HL-60 (cell line): ENCODE measurements at places on chromosomes 4 and X.

DNA sequence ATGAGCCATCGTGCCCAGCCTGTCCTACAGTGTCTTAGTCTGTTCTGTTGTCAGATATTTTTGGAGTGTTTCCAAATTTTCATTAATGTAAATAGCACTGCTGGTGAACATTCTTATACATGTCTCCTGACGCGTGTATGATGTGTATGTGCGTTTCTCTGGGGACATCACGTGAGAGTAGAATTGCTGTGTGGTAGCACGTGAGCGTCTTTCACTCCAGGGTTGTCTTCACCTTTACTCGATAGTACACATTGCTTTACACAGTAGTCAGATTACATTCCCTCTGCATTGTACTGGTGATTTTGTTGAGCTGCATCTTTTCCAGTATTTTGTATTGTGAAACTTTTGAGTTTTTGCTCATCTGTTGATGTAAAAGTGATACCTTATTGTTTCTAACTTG, 60.0 kb downstream of the ARHGAP10 start:
- no peak for DNase-seq

- no peak for DNase-seq
These were observed 581.4 kb upstream of the AADAT start for GRCh38 chr4:170671171-170671570.

DNA sequence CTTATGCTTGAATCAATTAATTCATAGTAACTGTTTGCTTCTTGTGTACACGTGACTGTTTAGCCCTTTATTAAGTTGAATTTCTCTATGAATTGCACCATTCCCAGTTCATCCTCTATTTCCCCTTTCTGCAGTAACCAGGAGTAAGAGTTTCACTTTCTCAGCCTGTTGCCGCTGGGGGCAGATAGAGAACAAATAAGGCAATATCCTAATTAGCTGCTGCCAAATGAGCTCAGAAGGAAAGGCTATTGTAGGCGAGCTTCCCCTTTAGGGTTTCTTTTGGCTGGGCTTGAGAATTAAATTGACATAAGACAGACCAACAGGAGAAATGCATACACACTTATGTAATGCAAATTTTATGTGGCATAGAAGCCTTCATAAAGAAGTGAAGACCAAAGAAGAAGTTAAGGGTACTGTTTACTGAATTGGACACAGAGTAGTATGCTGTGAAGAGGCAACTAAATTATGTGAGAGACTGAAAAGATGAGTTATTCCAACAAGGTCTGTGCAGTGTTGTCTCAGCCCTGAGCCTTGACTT, 1594.7 kb downstream of the TECRL start:
- no peak for DNase-seq

GRCh38 chrX:53347948-53348347, 66.6 kb upstream of the IQSEC2 start:
- DNase-seq, result no peak

- DNase-seq, result no peak
These were observed 20.2 kb downstream of the CLIC2 start for GRCh38 chrX:155314260-155314659.

DNA sequence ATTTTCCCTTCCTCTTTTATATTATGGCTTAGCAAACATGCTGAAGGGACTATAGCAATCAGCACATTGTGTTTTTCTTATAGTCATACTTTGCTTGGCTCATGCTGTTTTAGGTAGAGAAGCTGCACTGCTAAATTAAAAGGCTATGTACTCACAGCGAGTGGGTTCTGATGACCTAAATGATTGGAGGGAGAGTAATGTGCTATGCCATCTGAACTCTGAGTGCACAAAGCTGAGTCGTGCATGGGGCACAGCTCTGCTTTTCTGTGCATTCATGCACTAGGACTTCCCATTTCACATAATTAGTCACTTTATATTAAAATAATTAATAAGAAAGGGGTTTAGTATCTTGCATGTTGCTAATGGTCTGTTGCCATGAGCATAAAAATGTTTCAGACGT, 132.7 kb upstream of the ADGRL3 start:
- no peak for DNase-seq

DNA sequence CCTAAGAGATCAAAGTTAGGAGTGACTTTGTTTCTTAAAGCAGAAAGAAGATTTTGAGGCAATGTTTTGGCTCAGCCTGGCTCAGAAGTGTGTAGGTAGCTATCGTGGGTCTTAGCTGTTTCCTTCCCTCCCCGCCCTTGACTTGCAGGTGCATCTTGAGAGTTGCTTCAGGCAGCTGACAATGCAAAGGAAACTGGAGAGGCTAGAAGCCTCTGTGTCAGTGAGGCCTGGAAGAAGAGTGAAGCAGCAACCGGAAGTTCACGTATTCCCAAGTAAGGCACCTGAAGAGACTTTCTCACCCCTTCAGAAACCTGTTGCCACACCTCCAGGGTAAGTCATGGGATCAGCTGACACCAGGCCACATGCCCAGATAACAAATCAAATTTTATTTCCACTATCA, 10.6 kb upstream of the XKRX start:
- DNase-seq, result no peak

DNA sequence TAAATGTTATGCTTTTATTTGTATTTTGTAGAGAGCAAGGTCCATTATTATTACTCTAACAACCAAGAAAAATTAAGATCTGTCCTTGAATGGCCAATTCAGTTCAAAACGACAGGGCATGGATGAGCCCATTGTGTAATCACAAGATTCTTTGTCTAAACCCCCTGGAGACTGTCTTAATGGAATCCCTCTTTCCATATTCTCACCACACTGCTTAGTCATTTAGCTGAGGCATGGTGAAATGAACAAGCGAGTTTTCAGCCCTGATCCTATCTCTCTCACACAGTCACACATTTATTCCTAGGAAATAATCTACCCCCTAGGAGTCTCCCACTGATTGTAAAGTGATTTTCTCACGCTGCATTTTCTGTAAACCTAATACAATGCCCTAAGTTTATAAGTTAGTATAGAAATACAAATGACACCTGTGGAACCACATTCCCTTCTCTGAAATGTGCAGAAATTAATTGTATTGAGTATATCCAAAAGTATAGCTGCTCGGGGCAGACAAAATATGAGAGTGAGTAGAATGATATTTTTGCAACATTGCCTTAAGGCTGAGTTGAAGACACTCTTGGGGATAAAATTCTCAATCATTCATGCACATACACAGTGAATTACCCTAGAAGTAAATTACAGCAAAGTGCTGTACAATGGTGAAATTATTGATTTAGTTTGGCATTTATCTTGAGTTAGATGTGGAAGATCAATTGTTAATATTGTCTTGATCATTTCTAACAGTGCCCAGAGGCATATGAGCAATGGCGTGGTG, 119.7 kb upstream of the PCDH7 start:
- DNase-seq, result no peak

DNA sequence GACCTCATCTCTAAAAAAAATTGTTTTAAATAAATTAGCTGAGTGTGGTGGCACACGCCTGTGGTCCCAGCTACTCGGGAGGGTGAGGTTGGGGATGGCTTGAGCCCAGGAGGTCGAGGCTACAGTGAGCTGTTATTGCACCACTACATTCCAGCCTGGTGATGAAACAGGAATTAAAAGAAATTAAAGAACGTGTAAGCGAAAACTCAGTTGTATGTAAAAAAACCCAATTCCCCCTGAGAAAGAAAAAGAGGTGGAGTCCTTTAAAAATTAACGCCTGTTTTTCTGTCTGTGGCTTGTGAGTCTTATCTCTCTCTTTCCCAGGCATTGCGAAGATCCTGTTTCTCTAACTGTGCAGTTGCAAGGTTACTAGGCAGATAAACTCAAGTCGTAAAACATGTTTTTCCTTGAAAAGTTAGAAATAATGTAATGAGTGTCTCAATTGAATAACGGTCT, 22.1 kb downstream of the EPGN start:
- no peak for DNase-seq

- DNase-seq, result no peak
These were observed 130.8 kb upstream of the ACSL4 start for GRCh38 chrX:109863811-109864210.

DNA sequence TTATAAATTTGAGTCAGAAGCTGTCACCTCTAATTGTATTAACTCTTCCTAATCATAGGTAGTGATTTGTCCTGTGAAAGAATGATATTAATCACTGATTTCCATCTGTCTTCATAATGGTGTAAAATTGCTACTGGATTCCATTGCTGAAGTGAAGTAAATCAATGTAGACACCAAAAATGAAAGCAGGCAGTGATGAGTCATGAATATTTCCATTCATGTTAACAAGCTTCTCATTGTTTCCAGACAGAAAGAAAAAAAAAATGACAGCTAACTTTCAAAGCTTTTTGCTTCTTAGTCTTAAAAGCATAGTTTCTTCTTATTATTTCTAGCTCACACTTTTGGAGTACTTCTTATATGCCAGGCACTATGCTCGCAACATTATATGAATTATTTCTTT, 21.5 kb downstream of the FAM114A1 start:
- no peak for DNase-seq

DNA sequence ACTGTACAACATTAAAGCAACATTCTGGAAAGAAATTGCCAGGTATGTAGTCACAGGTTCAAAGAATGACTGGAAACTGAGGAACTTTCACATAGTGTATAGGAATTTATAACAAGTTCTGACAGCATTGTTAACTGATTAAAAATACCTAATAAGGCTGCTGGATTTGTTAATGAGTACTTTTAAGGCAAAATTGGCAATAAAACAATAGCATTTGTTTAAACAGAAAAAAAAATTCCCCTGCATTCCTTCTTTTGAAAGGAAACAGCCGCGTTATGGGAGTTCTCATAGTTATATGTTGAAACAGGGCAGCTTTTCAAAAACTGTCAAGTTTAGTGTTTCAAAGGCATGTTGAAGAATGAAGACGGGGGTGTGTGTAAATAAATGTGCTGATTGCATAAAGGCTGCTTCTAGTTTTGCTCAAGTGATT, 282.5 kb upstream of the FAT1 start:
- DNase-seq, result no peak

DNA sequence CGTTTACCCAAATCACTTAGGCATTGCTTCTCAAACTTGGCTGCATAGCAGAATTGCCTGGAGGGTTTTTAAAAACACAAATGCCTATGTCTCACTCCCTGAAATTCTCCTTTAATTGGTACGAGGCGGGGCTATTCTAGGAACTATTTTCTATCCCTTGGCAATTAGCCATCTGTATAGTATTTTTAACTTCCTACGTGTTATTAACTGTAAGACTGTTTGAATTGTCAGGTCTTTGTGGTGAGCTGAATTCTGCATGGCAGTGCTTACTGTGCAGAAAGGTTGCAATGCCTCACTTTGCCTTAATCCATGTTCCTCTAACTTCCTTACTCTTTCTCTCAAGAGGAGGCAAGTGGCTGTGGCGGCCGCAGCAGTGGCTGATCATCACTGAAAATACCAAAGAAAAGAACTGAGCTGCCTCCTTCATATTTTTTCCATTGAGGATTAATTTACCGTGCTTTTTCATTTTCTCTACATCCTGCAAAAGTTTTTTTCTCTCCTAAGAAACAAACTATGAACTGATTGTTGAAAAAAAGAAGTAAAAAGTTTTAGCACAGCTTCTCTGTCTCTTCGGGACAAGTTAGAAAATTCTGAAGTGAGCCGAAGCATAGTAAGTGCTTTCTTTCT, at the start of gene SHROOM3:
TSS of gene SHROOM3 (plus strand) at position 329 of the 627 bp plus-strand sequence. CDS start 824 bp downstream, outside the sequence.
- DNase-seq, result no peak

DNA sequence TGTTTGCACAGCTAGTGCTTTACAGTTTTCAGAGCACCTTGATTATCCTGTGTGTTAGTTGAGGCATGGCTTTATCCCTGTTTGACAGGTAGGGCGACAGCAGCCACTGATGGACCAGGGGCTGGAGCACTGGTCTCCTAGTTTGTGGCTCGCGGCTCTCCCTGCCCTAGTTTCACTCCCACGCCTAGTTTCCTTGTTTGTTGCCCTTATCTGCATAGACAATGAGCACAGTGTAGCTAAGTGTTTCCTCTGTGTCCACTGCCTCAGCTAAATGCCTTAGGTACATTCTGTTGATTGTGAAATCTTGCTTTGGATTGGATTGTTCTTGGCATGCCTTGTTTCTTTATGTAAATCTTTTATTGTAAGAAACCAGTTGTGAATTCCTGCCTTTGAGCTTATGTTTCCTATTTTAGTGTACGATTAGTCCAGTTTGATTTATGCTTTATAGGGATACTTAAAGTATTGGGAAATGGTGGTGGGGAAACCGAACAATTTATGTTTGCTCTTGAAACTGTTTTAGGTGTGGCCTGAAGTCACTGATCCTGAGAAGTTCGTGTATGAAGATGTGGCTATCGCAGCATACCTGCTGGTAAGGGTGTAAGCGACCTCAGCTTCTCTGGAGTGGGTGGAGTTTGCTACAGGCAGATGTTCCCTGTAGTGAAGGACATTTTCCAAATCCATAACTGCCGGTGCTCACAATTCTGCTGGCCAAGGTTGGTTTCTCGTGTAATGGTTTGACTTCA, 11.0 kb downstream of the TRMT44 start:
- no peak for DNase-seq

DNA sequence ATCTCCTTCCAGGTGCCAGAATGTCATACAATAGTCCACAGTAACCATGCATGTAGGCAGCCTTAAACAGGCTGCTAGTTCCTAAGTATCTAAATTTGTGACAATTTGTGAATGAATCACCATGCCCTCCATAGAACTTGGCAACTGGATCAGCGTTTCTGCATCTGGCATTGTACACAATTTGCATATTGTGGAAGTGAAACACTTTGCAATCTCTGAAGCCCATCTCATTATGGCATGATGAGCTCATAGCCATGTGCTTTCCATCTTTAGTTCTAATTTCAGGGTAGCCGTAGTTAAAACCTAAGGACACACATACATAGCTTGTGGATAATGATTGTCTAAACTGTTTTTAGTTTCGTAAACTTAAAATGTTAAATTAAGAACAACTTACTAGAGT, 573.6 kb downstream of the PPP4R3C start:
- no peak for DNase-seq

DNA sequence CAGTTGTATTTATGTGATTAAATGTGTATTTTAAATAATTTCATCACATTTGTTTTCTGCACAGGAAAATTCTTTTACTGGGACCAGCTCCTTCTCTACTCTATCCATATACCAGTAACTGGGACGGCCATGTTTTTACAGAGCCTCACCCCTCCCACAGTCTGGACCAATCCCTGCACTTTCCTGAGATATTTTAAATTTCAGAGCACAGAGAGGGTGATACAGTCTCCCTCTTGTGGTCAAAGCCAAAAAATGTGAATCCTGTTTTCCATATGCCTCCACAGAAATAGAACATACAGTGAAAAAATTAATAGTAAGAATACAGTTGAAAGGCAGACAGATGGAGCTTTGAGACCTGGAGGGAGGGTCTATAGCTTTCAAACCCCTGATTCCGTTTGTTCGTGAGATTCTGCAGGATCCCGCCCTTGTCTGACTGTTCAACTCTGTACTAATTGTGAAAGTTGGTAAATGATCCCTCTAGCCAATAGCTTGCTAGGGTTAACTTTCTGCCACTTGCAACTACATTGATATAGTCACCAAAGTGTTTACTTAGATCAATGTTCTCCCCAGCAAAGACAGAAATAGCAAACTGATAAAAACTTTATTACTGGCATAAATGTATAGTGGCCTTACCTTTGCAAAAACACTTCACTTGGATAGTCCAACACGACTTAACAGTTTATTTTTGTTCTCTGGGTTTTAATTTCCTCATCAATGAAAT, 172.2 kb downstream of the PPARGC1A start:
- no peak for DNase-seq

- no peak for DNase-seq
These were observed 43.0 kb downstream of the EIF2S3 start for GRCh38 chrX:24097741-24098260.
